ENCODE measurements at places on chromosomes 12 and 14.

- no peak for DNase-seq
Observed at GRCh38 chr12:29561664-29562071, 64.2 kb upstream of the OVCH1 start.

GRCh38 chr14:65588426-65589140 is 176.1 kb downstream of the FUT8 start:
- no peak for DNase-seq

DNA sequence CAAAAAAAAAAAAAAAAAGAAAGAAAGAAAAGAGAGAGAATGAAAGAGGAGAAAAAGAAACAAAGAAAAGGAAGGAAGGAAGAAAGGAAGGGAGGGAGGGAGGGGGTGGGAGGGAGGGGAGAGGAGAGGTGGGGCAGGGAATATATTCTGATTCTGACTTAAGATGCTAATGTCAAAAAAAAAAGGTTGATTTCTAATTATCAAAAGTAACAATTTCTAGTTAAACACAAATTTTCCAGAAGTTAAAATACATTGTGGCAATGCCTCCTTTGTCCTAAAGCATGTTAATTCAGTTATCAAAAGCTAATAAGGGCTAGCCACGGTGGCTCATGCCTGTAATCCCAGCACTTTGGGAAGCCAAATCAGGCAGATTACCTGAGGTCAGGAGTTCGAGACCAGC is 7.5 kb downstream of the MPHOSPH9 start:
- no peak for DNase-seq

DNA sequence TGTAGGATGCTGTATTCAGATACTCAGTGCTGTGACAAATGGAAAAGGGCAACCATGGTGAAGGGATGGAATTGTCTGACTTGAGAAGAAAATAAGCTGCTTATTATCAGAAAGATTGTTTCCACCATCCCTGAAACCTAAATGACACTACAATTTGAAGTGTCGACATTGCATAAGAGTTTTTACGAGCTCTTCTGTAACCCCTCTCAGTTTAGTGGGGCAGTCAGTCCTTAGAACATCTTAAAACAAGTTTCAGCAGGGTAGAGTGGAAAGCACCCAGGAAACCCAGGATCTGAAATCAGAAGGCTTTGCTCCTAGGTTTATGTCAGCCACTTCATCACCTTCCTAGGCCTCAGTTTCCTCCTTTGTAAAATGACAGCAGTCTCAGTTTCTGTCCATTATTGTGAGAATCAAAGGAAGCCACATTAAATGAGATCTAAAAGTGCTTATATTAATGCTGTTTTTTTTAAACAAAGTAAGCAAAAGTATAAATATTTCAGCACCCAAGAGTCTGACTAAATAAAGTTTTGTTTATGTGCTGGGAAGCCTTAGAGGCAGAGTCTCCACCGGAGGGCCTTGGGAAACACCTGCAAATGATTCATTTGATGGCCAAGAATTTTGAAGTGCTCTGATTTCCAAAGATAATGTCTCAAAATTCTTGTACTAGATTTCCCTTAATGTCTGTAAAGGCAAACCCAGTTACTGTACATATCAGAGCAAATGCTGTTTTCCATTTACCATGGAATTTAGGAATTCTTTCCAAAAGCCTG is 1.8 kb downstream of the IFT43 start:
- no peak for DNase-seq

DNA sequence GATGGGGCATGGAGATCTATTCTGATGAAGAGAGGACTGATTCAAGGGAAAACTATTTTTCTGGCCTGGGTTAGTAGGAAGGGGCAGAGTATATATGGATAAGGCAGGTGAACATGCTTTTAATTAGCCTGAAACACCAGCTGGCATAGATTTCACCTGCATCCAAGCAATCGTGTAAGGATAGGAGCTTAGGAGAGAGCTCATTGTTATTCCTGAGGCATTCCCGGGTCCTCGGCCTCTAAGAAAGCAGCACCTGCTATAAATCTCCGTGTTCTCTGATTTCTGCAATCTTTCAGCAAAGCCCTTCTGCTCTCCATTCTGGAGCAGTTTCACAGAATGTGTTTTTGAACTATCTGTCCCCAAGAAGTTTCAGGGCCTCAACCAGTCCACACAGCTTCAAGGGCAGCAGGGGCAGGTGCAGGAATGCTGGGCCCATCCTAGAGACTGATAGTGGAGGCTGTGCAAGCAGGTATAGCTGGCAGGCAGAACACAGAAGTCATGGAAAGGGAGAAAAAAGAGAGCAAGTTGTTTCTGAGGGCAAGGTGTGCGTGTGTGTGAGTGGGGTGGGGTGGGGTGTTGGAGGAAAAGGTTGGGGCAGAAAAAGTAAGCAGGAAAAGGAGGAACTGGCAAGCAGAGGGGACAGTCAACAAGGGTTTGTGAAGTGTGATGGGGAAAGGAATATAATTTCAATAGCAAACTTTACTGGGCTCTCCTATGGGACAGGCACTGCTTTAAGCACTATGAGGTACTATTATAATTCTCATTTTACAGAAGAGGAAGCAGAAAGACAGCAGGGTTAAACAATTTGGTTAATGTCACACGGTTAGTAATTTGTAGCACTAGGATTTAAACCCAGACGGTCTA is 203.7 kb upstream of the SSTR1 start:
- no peak for DNase-seq

DNA sequence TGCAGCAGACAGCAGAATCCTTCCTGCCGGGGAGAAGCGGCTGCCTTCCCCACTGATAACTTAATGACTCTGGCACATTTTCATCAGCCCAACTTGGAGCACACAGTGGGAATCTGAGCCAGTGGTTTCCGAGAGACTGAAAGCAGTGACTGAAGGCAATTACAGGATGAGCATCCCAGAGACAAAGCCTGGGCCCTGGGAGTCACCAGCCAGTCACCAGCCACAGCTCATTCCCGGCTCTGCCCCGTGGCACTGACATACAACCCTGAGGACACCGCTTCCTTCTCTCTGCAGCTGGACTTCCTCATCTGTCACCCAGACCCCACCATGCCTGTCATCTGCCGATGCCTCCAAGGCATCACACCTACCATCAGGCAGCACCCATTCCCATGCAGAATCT is 192.3 kb downstream of the DPF3 start:
- DNase-seq = no peak

DNA sequence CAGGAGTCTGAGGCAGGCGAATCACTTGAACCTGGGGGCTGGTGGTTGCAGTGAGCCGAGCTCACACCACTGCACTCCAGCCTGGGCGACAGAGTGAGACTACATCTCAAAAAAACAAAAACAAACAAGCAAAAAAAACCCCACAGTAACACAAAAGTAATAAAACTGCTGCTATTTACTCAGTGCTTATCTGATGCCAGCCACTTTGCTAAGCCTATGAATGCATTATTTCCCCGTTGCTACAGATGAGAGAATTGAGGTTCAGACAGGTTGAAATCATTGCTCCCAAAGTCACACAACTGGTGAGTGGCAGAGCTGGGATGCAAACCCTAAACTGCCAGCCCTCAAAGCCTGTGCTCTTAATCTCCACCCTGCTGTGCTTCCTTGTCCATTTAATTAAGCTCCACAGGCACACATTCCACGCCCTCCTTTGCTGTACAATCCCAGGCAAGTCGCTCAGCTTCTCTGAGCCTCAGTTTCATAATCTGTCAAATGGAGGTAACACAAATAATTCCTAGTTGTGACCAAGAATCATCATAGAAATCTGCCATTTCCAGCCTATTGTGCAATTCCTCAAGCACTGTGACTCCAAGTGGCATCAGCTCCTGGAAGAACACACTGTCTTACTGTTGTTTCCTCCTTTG is 5.7 kb upstream of the OAS3 start:
- no peak for DNase-seq

DNA sequence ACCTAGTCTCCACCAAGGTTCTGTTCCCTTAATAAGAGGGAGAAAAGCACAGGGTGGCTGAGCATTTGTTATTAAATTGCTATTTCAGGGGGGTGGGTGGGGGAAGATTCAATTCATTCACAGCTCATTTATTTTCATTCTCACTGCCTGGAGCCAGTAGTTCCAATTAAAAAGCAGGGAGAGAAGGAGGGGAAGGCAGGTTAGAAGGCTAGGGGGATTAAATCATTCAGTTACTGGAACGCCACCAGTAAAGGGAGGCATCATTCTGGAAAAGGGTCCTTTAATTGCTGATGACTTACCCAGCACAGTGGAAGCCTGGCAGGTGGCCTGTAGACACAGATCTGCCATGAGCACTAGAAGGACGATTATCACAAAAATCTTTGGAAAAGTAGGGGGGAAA is 47.4 kb downstream of the NIN start:
- DNase-seq = no peak

DNA sequence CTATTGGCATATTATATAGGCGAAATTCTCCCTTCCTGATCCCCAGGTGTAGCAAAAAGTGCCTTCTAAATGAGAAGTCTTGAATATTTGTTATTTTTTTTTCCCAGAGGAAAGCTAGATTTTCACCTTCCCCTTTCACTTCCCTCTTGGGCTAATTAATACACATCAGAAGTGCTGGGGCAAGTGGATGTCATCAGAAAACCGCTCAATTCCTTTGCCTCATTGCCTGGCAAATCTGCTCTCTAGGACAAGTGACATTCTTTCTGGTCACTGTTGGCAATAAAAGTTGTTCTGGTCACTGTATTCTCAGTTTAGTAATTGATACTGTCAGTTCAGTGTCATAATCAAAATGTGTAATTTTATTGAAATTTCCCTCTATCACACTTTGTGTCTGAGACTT is 174.5 kb downstream of the ETNK1 start:
- DNase-seq = no peak

GRCh38 chr12:76556368-76556767 is 3.2 kb downstream of the OSBPL8 start:
- no peak for DNase-seq

DNA sequence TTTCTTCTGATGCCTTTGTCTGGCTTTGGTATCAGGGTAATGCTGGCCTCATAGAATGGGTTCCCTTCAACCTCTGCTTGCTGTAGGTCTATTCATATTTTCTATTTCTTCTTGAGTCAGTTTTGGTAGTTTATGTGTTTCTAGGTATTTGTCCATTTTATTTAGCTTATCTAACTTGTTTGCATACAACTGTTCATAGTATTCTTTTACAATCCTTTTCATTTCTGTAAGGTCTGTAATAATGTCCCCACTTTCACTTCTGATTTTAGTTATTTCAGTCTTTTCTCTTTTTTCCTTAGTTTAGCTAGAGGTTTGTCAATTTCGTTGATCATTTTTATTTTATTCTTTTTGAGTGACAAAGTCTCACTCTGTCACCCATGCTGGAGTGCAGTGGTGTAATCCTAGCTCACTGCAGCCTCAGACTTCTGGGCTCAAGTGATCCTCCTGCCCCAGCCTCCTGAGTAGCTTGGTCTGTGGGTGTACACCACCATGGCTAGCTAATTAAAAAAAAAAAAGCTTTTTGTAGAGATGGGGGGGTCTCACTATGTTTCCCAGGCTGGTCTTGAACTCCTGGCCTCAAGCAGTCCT is 11.7 kb downstream of the TTLL5 start:
- no peak for DNase-seq

GRCh38 chr14:72476657-72477499 is 417.0 kb downstream of the DPF3 start:
- DNase-seq = peak; percentile 18

GRCh38 chr14:75222208-75222701 is 45.8 kb upstream of the TMED10 start:
- DNase-seq = no peak

GRCh38 chr12:131266591-131267467 is 313.1 kb downstream of the ADGRD1 start:
- no peak for DNase-seq

DNA sequence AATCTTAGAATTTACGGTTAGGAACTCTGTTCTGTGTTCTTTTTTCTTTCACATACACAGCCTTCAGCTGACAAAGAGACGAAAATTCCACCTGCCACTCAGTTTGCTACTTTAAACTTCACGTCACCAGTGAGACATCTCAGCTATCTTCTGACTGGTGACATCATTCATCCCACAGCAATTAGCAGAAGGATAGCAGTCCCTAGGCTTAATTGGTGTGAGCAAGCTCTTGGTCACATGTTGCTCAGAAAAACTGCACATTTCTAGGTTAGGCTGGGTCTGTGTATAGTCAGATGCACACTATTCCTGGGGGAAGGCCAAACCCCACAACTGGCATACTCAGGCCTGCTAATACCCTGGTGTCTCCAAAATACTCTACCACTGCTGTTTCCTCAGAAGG is 23.9 kb downstream of the SLC7A7 start:
- no peak for DNase-seq

- DNase-seq = no peak
Observed at GRCh38 chr12:124604264-124604680, 36.9 kb upstream of the NCOR2 start.

DNA sequence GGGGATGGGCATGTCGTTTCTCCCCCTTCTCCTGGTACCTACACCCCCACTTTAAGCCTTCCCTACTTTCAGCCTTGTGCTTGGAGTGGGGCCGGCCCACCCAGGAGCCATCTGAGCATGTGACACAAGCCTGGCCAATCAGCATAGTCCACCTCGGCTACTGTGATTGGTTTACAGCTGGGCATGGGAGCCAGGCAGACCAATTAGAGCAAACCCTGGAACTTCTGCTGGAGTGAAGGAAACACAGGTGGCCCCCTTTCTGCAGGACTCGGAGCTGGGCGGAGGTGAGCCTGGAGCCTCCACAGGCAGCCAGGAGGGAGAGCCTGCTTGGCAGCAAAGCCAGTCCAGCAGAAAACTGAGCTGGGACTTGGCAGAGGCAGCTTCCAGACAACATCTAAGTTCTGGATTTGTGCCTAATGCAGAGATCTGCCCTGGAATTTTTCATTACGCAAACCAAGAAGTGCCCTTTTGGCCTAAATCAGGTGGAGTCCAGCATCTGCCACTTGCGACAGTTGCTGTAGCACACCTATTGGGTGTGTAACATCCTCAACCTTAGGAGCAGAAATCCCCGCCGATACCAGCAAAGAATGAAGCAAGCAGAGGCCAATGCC is 59.5 kb downstream of the SCARB1 start:
- no peak for DNase-seq

GRCh38 chr14:88533064-88533602 is 21.7 kb downstream of the PTPN21 start:
- DNase-seq = no peak

DNA sequence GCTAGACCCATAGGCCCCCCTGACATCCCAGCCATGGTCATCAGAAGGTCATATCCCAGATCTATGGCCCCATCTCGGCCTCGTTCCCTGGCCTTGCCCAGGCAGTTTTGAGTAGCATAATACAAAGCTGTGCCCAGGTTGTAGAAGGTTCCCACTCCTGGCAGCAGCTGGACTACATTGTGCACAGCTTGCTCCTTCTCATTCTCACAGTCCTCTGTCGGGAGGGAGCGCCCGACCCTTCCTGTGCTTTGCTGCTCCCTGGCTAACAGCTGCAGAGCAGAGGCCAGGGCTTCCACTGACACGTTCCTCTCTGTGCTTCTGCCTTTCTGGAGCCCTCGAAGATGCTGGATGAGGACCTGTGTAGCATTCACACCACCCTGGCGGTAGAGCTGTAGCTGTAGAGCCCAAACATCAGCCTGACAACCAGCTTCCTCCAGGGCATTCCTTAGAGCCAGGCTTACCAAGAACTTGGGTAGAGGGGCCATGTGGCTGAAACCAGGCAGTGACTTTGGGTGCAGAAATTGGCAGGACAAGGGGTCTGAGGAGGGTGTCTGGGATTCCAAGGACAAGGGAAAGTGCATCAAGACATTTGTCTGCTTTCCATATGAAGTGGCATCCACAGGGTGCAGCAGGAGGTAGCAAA is 1.0 kb downstream of the APOF start:
- no peak for DNase-seq

GRCh38 chr14:104768437-104769323 is 15.7 kb downstream of the SIVA1 start:
- peak; percentile 90 for DNase-seq

Measured in stimulated activated CD4-positive, alpha-beta T cell treated with anti-CD3 and anti-CD28 coated beads, Interleukin-15, amount 100 ng/mL, for 1 hour (primary cell).